ENCODE measurements at places on chromosomes 1 and 21.
A peak's percentile ranks its signal among the peaks of the same experiment; 100 is the strongest.

DNA sequence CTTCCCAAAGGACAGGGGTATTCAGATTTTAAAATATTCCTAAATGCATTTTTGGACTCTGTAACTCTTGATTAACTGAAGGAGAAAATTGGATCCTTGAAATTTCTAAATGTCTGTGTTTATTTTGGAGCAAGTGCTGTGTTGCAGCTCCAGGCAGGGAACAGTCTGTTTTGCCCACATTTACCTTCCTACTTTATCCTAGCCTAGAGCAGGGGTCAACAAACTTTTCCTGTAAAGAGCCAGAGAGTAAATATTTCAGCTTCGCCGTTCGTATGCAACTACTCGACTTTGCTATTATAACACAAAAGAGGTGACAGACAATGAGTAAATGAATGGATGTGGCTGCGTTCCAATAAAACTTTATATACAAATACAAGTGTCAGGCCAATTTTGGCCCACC lies 402.2 kb downstream of the GPATCH2 start:
- no peak for DNase-seq

DNA sequence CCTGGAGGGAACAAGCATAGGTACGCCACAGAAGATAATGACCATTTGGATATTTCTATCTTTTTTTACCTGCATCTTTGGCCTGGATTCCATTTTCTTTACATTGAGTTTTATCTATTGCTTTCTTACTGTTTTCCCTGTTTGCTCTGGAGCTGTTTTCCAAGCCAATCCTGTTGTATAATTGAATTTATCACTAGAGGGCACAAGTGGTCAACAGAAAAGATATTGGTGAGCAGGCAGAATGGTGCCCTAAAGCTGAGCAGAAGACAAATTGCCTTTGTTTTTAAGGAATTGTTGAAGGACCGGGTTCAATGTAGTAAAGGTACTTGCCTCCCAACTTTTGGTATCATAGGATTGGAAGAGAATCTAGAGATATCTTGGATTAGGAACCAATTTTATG lies 152.8 kb downstream of the PPP1R12B start:
- DNase-seq: peak; percentile 55

GRCh38 chr1:53628286-53628955 lies 110.5 kb downstream of the GLIS1 start:
- DNase-seq: no peak

GRCh38 chr1:30449003-30449402 lies 274.4 kb downstream of the MATN1 start:
- no peak for DNase-seq

GRCh38 chr1:72557446-72558049 lies 275.2 kb upstream of the NEGR1 start:
- DNase-seq: peak; percentile 38

Measured in EH (cell line).